ENCODE measurements at places on chromosomes 3 and 15.
A peak's percentile ranks its signal among the peaks of the same experiment; 100 is the strongest.

DNA sequence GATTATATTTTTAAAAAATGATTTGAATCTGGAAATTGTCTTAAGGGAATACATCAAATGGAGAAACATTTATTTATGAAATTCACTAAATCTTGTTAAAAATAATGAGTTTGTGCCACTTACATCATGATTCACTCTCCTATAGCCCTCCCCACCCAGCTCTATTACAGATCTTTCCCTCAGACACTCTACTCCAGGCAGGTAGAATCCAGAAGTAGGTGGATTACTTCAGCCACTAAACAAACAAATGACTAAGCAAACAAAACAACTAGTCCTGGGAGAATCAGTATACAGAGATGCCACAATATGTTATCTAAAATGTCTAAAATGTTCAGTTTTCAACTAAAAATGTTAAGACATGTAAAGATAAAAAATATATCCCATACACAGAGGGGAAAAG lies 608.1 kb upstream of the UBE2E2 start:
- no peak for DNase-seq

DNA sequence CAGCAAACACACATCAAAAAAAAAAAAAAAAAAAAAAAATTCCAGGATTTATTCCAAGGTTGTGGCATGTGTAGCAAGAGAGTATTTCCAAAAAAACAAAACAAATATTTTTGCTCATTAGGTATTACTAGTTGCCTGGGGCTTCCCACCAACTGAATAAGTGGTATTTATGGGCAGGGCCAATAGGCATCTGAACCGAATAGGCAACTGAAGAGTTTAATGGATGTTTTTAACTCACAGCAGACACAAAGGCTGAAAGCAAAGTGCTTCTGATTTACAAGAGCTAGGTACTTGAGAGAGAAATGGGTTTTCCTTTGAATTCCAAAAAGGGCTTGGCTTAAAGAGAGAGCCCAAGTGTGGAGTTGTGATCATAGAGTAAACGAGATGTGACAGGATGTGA lies 21.4 kb downstream of the EIF4E3 start:
- DNase-seq: no peak

GRCh38 chr3:197491478-197491877 lies 64.3 kb downstream of the BDH1 start:
- no peak for DNase-seq

- DNase-seq: no peak
Observed at GRCh38 chr3:61162965-61163364, 88.3 kb downstream of the FHIT start.

GRCh38 chr15:48186271-48186670 lies 5.2 kb upstream of the CTXN2 start:
- no peak for DNase-seq

DNA sequence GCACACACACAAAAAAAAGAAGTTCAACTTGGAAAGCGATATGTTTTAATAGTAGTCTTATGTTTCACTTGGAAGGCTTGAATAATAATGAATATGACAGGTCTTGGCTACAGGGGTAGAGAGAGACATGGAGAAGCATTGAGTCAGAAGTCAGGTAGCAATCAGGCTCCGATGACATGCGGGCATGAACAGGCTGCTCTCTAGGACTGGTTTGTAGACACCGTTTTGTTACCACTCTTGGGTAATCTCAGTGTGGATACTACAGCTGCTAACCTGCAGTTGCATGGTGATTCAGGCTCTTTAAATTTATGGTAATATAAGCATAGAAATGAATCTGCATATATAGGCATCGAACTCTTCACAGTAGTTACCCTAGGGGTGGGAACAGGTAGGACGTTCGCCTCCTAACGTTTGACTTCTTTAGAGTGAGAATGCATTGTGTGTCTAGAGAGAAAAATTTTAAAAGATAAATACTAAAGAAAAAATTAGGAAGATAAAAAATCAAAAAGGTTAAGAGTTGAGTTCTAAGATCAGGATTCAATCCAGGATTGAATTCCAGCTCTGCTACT lies 241.6 kb upstream of the KBTBD8 start:
- DNase-seq: no peak

DNA sequence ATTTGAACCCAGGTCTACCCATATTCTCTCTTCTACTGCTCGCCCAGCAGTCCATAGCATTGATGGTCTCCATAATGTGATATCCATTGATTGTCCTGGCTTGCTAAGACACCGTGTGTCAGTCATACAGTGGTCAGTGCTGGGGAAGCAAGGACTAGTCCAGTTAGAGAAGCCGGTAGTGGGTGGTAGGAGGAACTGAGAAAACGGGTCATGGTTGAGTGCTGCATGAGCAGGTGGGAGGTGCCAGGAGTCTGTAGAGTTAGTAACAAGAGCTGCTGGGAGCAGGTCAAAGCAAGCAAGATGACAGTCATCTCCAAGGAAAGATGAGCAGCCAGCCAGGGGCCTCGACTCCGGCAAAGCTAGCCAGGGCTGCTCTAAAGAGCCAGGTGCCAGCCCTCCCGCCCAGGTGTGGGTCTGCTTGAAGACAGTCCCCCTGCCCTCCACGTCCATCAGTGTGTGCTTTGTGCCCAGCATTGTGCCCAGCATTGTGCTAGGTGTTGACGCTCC lies 29.5 kb upstream of the USP3 start:
- DNase-seq: no peak

DNA sequence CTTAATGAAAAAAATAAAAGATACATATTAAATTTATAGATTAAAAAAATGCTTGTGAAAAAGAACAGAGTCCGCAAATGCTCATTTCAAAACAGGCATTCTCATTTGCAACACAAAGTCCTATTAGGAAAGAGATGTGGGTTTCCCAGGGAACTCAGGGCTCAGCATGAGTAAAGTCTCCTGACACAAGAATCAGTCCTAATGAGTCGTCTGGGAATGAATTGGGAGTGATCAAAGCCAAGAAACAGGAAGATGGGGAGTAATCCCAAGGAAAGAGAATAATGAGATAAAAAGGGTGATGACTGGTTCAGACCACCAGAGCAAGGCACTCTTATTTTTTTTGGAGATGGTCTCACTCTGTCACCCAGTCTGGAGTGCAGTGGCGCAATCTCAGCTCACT lies 443.7 kb downstream of the NR2F2 start:
- DNase-seq: no peak

DNA sequence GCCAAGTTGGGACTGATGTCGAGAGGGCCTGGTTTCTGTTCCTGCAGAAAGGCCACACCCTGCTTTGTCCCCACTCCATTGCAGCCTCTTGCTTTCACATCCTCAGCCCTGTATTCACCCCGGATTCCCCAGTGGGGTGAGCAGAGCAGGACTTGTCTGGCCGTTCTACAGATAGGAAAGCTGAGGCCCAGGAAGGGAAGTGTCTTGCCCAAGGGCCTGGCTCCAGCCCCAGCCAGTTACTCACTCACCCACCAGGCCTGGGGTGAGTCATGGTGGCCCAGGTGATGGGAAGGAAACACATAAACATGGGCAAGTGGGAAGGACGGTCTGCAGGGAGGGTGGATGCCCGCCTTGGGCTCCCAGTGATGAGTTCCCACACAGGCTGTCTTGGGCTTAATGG lies 6.1 kb upstream of the DUSP7 start:
- DNase-seq: peak; percentile 91

DNA sequence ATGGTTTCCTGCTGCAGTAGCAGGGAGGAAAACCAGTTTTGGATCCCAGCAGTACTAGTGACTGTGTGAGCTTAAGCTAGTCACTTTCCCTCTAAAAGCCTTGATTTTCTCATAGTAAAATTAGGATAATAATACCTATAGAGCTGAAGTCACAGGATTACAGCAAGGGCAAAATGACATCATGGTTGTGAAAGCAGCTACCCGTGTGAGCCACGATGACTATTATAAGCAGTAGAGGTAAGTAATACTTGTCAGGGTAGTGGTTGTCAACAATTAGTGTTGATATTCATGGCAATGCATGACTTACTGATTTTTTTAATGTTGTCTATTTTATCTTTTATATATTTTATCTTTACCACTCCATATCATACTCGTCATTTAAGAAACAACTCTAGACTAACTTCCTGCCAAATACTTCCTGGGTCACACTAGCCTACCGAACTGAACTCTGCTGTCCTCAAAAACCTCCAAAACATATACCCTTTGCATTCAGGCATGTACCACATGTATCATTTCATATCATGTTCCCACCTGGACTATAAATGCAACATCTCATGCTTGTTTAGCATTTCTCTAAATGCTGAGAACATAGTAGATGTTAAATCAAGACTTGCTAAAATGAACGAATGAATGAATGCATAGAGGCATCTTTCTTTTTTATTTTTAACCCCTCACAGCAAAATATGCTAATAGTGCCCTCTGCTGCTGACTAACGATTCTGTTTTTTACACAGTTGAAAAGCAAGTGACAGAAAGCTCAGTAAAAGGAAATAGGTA lies 172.6 kb downstream of the P3H2 start:
- no peak for DNase-seq

DNA sequence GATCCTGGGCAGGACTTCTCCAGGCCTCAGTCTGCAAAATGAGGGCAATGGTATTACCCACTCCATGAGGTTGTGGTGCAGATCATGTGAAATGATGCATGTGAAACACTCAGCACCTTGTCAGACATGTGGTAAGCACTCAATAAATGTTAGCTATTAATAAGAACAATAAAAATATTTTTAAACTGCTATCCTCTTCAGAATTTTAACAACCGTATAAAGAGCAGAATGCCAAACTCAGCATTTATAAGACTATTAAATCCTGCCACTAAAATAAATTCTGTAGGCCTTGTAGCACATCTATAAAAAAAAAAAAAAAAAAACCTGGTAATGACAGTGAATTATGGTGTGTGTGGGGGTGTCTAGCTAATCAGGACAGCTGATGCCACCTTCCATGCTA lies 213.9 kb upstream of the UMPS start:
- DNase-seq: no peak

DNA sequence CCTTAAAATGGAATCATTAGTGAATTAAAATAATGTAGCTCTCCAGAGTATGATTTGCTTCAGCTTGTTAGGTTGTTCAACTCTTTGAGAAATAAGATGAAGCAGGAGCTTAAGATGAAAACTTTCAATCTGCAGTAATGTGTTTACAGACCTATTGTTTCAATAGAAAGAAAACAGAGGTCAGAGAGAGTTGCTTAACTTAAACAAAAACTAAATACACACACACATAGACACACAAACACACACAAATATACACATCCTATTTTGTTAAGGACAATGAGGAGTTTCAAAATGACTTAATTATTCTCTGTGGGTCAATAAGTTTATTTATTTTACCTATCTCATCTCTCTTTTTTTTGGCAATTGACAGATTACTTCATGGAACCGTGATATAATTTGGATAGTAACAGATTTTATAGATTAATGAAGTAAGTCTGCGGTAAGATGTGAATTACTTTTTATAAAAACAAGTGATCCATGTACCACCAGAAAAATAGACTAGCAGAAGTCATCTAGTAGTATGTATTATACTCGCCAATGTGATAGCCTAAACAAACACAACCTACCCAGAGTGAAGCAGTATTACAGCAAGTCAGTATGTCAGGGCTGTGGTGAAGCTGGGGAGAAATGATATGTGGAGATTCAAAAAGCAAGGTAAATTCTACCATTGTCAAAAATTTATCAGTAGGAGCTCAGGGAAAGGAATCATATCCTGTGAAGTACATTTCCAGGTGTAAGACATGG lies 76.7 kb upstream of the DCBLD2 start:
- no peak for DNase-seq

- DNase-seq: no peak
Observed at GRCh38 chr15:25056484-25057425, 102.0 kb downstream of the SNRPN start.

DNA sequence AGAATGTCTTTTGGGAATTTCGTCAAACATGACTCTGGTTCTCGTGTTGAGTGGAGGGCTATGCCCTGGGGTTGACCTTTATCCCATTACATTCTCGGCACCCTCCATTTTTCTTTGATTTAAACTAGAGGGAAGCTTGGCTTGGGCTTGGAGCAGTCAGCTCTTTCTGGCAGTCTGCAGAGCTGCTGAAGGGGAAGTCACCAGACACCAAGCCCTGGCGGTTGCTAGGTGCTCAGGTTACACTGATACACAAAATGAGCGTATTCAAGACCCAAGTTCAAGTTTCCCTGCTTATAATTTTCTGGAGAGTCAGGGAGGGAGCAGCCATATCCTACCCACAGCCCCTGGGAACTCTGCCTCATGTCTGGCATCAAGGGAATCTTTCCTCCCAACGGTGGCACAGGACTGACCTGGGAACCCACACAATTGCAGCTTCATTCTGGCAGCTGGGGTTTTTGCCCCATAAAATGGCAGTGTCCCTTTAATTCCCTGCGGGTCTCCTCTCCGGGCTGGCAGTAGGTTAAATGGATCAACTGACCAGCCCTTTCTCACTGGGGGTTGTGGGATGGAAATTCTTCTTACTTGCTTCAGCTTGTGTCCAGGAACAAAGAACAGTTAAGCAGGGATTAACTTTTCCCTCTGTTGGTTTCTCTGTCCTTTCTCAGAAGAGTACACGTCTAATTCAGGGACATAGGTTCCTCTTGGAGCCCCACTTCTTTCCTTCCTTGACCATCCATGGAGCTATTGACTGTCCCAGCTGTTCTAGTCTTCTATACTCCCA lies 110.0 kb upstream of the DLG1 start:
- DNase-seq: no peak

GRCh38 chr3:131712662-131713061 lies 209.9 kb upstream of the MRPL3 start:
- no peak for DNase-seq

- DNase-seq: no peak
Observed at GRCh38 chr15:51195459-51195858, 100.8 kb upstream of the TNFAIP8L3 start.

- DNase-seq: no peak
Observed at GRCh38 chr3:194973366-194974000, 287.8 kb downstream of the FAM43A start.

DNA sequence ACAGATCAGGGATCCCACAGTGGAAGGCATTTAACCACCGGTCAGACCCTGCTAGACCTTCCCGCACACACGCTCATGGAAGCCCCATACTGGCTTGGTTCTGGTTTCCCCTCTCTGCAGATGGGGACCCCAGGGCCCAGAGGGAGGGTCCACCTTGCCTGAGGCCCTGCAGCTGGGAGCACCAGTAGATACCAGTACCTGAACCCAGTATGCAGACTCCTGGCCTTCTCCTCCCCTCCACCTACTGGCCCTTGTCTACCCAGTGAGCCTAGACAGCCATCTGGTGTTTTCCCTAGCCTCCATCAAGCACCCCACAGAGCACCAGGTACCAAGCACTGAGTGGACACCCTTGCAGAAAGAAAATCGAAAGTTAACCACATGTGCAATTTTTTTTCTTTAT lies 65.1 kb downstream of the MEGF11 start:
- DNase-seq: no peak

- DNase-seq: no peak
Observed at GRCh38 chr3:159881208-159881607, 107.4 kb upstream of the IL12A start.

DNA sequence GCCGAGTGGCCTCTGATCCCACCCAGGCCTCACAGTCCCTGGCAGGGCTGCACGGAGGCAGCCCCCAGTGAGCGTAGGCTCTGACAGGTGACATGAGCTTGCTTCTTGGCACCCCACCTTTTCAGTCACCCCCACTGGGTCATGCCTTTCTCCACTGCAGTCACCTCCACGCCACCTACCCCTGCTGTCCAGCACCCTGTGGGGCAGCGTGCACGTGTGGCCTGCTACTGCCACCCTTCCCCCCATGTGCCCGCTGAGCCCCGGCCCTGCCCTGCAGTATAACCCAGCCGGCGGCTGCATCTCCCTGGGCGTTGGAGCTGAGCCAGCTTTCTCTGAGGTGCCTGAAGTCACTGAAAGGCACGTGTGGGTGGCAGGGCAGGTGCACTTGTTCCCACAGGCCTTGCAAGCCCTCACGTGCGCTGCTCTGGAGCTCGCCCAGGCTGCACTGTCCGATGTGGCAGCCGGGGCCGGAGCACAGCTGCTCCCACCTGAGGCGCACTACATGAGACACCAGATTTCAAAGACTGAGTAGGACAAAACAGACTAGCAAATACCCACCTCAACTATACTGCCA lies 65.6 kb downstream of the NIPA2 start:
- DNase-seq: no peak
